Activated CD4-positive, alpha-beta T cell treated with anti-CD3 and anti-CD28 coated beads for 36 hours (primary cell): ENCODE measurements at places on chromosomes 12 and 14. TPM values are rescaled to one million over a fixed set of nuclear protein-coding genes. Genes with fewer than 3 reads are reported as not detected.

CFAP251 gene
- total RNA-seq, result 0.59 TPM

TAS2R13 gene
- total RNA-seq, result 0.35 TPM

ANKRD33 gene
- total RNA-seq, result not detected

ARID4A gene
- 25.3 TPM for total RNA-seq

SPTB gene
- 0.32 TPM for total RNA-seq

LRTM2 gene
- not detected for total RNA-seq

RAD51AP1 gene
- total RNA-seq, result 50.9 TPM

PFDN5 gene
- total RNA-seq, result 322 TPM

FAM181A gene
- total RNA-seq, result not detected

RNASE3 gene
- not detected for total RNA-seq

DBX2 gene
- total RNA-seq, result not detected

KLHL33 gene
- total RNA-seq, result 0.05 TPM

IFNG-AS1 gene
- 0.35 TPM for total RNA-seq

NDUFA9 gene
- 93.3 TPM for total RNA-seq

NANOG gene
- not detected for total RNA-seq

RFX4 gene
- not detected for total RNA-seq

CACNA1C gene
- total RNA-seq, result 0.11 TPM

CD27 gene
- 116 TPM for total RNA-seq

HRK gene
- total RNA-seq, result not detected

CCDC197 gene
- 0.34 TPM for total RNA-seq

ZDHHC22 gene
- not detected for total RNA-seq

SOAT2 gene
- 0.57 TPM for total RNA-seq

CCND2 gene
- 369 TPM for total RNA-seq
